ENCODE measurements at places on chromosomes 4 and X.

- DNase-seq, result no peak
Measured at GRCh38 chrX:87003031-87003430, 514.6 kb upstream of the KLHL4 start.

DNA sequence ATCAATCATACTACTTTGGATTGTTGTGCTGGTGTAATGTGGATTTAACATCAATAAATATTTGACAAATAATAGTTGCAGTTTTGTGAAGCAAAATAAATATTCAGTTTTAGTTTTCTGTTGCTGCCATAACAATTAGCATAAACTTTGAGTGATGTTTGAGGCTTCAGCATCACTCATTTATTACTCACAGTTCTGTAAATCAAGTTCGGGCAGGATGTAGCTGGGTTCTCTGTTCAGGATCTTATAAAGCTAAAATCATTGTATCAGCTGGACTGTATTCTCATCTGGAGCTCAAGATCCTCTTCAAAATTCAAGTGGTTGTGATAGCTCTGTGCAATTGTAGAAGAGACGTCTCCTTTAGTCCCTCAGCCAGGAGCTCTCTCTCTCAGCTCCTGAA lies 81.7 kb downstream of the CBR4 start:
- no peak for DNase-seq

DNA sequence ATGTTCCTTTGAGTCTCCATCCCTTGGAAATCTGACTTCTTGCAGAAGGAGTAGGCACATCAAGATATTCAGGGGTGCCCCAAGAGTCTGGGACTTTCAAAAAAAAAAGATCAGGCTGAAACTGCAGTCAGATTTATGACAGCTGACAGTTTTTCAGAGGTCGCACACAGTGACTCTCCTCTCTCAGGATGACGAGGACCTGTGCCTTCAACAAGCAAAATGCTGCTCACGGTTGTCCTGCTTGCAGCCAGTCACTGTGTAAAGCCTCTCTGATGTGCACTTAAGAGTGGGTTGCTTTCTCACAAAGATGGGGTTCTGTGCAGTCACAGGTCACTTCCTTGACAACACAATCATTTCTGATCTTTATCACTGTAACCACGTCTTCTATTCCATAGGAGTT lies 178.2 kb downstream of the PTTG2 start:
- no peak for DNase-seq

DNA sequence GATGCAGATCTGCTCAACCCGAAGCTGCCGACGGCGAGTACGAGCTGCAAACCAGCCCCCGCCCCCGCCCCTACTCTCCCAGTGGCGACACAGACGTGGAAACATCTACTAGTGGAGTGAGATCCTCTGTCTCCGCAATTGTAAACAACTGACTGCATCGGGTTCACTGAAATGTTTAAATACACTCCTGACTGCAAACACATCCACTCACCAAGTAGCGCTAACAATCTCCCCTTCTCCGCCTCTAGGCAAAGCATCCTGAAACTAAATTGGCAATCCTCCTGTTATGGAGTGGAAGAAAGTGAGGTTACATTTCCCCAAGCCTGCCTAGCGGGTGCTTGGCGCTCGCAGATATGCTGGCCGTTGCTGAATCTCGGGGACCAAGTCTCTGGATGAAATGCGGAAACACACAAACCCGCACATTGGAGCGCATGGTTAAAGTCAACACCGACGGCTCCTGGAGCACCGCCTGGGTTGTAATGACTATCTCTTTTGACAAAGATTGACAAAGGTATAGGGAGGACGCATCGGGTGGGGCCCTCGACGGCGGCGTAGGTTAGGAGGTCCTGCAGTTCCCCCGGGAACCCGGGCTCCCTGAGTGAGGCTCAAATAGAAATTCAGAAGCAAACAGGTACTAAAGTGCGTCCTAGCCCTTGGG lies 117.0 kb upstream of the TEX13C start:
- DNase-seq, result no peak

- DNase-seq, result no peak
Measured at GRCh38 chr4:154836513-154836912, 55.4 kb downstream of the RBM46 start.

DNA sequence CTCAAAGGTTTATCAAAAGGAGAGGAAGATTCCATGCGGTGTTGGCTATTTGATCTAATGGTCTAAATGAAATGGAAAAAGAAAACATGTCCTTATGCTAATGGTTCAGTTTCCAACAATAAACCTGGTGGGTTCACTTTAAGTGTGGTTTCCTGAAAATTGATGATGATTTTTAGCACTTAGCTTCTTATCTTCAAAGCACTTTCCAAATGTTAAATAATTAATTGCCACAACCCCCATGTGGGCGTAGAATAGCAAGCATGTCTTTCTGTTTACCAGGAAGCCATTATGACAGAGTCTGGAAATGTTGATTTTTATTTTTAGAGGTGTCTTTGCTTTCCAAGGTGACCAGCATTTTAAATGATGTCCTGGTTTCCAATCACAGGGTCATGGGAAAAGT lies 134.8 kb upstream of the SLC4A4 start:
- DNase-seq, result no peak

DNA sequence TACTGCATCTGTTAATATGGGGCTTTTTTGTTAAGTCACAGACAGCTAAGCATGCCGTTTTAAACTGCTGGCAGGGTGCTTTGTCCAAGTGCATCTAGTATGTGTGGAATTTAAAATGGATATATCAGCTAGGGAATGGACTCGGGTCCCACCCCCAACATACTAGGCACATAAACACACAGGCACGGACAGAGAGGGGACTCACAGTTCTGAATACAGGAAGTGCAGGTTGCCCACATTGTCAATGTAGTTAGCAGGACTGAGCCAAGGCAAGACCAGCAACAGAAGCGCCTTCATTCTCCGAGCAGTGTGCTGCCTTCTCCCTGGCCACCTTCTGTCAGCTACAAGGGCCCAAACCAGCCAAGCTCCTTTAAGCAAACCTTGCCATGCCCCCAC lies 33.6 kb downstream of the LNX1 start:
- no peak for DNase-seq

DNA sequence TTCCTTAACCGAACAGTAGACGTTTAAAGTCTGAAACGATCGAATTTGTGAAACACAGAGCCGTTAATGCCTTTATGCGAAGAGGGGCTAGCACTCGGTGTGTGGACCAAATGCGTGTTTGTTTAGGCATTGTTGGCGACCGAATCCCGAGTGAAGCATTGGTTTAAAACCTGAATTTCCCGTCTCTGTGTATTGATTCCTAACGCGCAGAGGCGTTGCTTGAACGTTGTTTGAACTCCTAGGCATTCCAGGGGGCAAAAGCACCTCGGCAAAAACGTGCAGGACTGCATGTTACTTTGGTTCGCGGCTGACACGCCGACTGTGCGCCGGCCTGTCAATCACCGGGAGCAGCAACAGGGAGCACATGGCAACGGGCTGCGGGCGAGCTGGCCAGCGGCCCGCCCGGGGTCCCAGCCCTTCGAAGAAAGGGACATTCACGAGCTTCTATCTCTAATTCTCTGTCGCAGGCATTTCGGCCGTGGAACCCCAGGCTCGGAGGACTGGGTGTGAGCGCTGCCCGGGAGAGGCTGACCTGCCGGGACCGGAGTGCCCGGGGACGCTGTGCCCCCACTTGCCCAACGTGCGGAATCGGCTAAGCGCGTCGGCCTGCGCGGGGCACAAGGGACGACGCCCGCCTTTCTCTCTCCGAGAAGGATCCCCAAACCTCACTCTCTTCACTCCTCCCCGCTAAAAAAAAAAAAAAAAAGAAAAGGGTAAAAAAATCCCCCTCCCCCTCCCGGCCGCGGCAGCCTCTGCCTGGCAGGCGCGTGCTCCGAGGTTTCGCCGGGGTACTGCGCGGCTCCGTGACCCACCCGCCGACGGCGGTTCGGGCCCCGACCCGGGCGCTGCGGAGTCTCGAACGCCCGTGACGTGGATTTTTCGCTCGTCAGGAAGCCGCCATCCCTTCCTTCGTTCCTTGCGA lies 810 bp downstream of the SPRY1 start:
- DNase-seq, result peak; percentile 25

- DNase-seq, result no peak
Measured at GRCh38 chrX:10223781-10224180, 67.0 kb downstream of the CLCN4 start.

DNA sequence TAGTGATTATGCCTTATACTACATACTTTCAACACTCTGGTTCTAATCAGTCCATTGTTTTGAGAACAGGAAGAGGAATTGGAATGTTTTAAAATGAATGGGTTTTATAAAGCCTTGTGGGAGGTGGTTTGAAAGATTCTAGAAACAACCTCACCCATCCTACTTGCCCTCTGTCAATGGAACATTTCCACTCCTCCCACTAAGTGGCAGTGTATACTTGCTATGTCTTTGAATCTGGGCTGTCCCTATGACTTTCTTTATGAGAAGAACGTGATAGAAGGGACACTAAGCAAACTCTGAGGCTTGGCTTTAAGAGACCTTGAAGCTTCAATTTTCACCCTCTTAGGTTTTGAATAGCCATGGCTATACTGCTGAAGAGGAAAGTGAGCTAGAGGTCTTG lies 611.2 kb downstream of the PPP4R3C start:
- DNase-seq, result no peak

DNA sequence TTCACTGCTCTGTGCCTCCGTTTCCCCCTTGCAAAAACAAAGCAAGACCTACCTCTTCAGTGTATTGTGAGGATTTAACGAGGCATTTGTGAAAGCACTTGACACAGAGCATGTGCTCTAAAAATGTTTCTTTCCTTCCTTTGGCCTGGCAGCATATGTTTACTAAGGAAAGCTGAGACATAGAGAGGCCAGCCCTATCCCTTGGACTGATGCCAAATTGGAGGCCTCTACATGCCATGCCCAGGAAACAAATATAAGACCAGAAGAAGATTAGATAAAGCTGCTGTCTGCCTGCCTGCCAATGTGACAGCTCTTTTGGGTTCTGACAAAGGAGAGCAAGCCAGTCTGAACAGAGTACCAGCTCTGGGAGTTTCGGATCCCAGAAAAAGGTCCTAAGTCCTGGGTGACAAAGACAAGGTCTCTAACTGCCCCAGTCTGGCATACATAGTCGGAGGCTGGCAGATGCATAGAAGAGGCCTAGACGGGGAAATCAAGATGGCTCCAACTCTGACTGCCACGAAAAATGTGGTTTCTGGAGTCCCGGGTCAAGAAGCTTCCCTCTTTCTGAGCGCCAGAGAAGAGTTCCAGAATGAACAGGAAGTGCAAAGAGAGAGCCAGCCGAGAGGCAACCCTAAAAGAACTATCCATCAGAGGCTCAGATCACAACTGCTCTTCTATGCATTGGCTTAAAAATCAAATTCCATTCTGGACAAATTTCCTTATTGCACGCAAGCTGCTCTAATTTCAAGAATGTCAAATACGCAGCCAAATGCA lies 25.8 kb downstream of the OTUD6A start:
- DNase-seq, result no peak

DNA sequence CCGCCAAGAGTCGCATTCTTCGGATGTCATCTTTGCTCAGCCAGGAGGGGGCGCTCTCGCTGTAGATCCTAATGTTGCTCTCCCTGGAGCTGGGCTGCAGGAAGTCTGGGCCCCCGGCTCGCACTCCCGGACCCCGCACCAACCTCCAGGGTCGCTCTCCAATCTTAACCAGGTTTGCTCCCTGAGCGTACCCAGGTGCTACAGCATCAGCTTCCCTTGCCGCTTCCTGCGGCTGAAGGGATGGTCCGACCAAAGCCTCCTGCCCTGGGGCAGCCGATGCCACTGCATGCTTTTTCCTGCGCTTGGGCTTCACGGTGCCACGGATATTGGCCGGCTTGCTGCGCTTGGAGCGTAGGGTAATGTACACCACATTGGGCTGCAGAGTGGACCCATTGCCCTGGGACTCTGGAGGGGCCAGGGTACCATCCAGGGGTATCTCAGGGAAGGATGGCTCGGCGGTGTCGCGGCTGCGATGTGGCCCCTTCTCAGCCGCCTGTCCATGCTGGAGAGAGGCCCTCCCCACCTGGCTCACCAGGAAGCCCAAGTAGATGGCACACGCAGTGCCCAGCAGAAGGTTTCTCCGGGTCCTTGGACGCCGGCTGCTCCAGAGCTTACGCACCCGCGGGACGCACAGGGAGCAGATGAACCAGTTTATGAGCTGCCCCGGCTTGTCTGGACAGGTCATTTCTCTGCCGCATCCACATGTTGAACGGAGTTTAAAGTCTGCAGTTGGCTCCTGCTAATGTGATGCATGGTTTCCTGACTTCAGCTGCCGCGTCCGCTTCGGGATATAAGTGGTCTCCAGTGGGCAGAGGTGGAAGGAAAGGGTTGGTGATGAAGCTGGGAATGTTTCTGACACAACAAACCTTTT lies 1.9 kb downstream of the GASK1B start:
- no peak for DNase-seq

DNA sequence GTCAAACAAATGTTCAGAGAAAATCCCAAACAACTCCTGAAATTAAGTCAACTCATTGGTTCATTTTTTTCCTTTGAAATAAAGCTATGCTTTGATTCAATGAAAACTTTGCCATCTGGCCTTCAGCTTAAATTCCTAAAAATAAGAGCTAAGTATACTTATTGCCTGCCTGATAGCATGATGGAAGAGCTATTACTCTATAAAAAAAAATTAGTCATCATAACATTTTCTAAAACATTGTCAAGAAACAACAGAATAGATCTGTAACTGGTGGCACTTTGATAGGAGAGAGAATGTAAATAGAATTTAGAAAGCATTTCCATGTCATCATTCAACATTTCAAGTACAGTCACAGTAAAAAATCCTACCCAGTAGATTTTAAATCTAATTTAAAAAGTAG lies 136.6 kb downstream of the CORIN start:
- no peak for DNase-seq

DNA sequence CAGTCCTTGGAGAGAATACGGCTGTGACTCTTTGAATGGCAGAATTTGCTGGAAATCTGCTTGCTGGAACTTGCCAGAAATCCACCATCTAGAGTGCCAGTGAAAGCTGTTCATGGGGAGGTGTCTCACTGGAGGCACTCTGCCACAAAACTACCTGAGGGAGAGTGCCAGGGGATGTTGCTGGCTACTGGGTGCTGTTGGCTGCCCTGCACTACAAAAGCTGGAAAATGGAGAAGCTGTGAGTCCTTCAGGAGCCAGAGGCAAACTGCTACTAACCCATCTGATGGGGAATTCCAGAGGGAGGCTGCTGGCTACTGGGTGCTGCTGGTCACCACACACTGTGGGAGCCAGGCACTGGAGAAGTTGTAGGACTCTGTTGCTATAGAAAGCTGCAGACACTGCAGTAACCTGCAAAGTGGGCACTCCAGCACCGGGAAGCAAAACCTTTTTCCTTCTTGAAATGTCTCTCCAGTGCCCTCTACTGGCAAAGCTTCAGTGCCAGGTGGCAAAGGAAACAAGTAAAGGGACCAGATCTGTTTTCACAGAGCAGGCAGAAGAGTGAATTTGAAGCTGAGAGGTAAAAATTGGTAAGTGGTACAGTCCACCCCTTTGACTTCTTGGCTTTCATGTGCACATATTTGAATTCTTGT lies 47.8 kb upstream of the HSD17B10 start:
- DNase-seq, result peak; percentile 22

All from central memory CD4-positive, alpha-beta T cell (primary cell).